ENCODE measurements at places on chromosomes 13 and 19.

GRCh38 chr19:50877338-50877737 lies 4.1 kb downstream of the KLK2 start:
- no peak for DNase-seq

GRCh38 chr19:6564393-6564792 lies 26.6 kb downstream of the CD70 start:
- DNase-seq, result no peak

- no peak for DNase-seq
These were observed 401.1 kb upstream of the SPRY2 start for GRCh38 chr13:80742033-80742432.

DNA sequence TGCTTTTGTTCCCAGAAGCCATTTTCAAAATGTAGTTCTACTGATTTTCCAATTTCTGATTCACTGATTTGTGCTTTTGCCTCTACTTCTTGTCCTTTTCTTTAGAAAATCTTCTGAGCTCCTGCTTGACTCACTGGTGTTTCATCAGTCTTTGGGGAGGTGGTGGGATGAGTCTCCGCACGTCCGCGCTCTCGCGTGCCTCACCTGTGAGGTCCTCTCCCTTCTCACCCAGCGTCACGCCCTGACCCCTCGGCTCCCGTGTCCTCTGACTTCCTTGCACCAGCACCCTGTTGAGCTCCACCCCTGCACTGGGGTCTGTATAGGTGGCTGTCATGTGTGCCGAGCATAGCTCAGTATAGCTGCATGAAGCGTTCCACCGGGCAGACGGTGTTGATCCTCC lies 52.7 kb upstream of the MCF2L start:
- no peak for DNase-seq

- no peak for DNase-seq
These were observed 15.4 kb upstream of the PRR19 start for GRCh38 chr19:42286349-42287016.

DNA sequence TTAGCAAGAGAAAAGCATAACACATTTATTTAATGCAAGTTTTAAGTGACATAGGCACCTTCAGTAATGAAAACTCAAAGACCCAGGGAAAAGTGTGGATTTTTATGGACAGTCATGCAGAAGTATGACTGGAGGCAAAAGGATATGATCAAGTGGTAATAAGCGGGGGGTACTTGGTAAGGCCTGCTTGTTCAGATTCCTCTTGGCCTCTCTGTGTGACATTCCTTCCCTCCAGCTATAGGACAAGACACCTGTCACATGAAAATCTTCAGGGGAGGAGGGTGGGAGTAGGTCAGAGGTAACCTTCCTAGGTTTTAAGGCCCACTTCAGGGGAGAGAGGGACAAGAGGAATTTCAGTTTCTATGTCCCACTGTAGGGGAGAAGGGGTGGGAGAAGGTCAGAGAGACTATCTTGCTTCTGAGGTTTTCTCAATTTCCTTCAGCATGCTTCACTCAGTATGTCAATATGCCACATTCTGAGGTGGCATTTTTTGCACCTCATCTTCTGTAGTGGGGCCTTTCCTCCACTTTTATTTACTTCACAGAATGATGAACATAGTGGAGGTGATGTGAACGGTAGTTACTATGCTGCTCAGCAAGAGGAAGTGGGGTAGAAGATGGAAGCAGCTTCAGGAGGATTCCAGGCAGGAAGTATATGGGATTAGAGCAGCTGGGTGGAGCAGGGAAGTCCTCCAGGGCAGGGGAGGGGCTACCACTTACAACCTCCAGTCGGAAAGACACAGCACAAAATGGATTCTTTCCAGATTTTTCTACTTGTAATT lies 73.2 kb upstream of the RFC3 start:
- no peak for DNase-seq

GRCh38 chr13:94389604-94390351 lies 89.7 kb downstream of the DCT start:
- no peak for DNase-seq

GRCh38 chr13:91399189-91400062 lies 1.0 kb downstream of the GPC5 start:
- DNase-seq, result no peak

- DNase-seq, result no peak
These were observed 1.2 kb upstream of the DCT start for GRCh38 chr13:94480672-94481145.

DNA sequence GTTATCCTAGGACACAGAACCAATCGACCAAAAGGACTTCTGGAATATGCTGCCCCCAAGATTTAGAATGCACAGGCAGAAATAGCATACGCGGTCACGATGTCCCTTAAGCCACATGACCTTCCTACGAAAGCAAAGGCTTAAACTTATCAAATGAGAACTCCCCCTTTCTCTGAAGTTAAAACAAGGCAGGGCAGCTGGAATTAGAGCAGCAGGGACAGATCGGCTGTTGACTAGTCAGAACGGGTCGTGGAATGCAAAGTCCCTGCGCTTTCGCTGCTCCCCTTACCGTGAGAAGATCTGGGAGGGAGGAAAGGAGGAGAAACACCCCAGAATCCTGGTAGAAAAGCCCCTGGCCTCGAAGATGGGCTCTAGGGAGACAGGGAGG lies 799 bp upstream of the USPL1 start:
- DNase-seq, result no peak

GRCh38 chr19:811506-812048 lies 10.2 kb downstream of the PLPPR3 start:
- no peak for DNase-seq

DNA sequence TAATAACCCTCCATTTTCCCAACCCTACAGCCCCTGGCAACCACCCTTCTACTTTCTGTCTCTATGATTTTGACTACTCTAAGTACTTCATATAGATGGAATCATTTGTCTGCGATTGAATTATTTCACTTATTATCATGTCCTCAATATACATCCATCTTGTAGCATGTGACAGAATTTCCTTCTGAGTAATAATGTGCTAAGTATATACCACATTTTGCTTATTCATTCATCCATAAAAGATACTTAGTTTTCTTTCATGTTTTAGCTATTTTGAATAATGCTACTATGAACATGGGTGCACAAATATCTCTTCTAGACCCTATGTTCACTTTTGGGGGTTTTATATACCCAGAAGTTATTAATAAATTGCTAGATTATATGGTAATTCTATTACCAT lies 17.4 kb upstream of the NDFIP2 start:
- no peak for DNase-seq

DNA sequence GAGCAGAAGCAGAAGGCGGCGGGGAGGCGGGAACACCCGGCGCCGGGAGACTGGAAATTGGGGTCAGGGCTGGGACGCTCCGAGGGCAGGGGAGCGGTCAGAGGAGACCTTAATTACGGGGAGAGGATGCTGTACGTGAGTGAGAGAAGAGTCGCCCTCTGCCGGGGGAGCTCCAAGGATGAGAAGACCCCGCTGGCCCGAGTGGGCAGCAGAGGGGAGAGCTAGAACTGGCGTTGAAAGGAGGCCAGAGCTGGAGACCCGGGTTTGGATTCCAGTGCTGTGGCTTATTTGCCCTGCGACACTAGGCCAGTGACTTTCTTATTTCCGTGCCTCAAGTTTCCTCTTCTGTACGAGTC lies 536 bp downstream of the FAM32A start:
- DNase-seq, result no peak

GRCh38 chr19:18021121-18021755 lies 13.3 kb downstream of the ARRDC2 start:
- DNase-seq, result no peak

DNA sequence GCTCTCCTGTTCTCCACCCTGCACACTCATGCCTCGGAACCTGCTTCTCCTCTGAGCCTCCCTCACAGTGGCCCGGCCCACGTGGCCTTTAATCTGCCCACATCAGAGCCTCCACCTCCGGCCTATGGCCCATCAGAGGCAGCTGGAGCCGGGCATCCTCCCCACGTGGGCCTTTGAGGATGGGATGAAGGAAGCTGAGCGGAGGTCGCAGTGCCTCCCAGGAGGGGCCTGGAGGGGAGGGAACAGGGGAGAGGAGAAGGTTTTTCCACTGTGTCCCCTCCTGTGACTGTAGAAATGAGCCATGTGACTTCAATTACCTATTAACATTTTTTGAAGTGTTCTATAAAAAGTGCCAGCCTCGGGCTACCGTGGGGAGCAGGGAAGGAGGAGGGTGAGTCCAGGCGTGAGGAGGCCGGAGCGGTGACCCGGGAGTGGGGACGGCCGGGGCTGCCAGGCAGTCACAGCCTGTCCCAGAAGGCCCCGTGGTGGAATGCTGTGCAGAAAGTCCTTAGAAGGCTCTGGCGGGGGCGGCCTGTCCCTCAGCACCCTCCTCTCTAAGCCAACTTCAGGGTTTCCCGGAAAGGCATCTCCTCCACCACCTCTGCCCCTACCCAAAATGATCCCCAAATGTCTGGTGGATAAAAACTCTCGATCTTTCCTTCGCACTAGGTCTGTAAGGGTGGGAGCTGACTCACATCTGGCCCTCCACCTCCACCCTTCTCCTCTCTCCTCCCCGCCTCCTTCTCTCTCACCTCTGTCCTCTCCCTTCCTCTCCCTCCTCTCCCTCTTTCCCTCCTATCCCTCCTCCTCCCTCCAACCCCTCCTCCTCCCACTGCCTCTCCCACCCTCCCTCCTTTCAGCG lies 24.8 kb upstream of the SLC1A5 start:
- DNase-seq, result no peak

DNA sequence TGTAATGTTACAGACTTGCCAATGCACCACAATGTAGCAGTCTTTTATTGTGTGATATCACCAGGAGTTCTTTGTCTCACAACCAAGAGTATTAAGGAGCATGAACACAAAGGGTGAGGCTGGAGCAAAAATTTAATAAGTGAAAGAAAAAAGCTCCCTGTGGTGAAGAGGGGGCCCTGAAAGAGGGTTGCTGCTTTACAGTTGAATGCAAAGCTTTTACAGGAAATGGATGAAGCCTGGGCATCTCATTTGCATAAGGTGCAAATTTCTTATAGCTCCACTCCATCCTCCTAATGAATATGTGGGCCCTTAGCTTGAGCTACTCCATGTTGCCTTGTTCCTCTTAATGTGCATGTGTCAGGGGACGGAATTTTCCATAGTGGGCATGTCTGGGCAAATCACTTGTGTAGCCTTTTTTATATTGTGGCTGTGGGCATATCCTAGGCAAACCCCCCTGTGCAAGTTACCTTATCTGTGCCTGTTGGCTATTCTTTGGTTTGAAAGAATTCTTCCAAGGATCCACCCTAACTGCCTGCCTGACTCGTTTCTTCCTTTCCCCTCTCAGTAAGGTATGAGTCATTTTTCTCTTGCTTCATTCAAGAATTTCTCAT lies 45.3 kb upstream of the TRPC4 start:
- DNase-seq, result no peak

GRCh38 chr13:47718556-47718955 lies 282.5 kb downstream of the SUCLA2 start:
- DNase-seq, result no peak

GRCh38 chr13:83295686-83296085 lies 586.6 kb downstream of the SLITRK1 start:
- no peak for DNase-seq

- no peak for DNase-seq
These were observed 65.8 kb downstream of the FREM2 start for GRCh38 chr13:38752686-38753085.

GRCh38 chr13:39998166-39998565 lies 342.7 kb downstream of the COG6 start:
- no peak for DNase-seq

DNA sequence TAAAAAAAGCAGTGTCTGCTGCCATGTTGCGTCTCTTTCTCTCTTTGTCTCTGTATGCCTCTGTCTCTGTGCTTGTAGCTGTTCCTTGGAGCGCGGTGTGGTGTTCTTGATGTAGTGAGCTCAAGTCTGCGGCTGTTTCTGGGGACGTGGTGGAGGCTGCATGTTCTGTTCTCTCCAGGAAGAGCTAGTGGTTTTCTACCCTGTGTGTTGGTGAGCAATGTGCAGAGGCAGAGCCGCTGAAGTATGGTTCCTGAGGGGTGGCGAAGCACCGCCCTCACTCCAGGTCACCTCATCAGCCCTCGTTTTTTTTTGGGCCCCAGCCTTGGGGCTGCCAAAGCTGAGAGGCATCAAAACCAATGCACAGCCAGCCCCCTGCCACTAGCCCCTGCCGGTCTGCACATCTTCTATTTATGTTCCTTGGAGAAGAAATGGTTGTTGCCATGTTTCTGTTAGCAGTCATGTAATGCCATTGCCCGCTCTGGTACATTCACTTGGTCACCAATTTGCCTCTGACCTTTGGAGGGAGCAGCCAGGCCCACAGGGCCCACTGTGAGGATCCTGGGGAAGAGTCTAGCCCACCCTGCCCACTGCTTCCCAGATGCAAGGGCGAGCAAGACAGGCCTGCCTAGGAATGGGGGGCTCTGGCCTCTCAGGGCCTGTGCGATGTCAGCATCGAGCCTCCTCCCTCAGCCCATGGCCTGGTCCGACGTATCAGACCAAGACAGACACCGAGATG lies 7.2 kb downstream of the HNRNPL start:
- DNase-seq, result no peak

- no peak for DNase-seq
These were observed 3.8 kb downstream of the CBY2 start for GRCh38 chr13:45705918-45706317.

DNA sequence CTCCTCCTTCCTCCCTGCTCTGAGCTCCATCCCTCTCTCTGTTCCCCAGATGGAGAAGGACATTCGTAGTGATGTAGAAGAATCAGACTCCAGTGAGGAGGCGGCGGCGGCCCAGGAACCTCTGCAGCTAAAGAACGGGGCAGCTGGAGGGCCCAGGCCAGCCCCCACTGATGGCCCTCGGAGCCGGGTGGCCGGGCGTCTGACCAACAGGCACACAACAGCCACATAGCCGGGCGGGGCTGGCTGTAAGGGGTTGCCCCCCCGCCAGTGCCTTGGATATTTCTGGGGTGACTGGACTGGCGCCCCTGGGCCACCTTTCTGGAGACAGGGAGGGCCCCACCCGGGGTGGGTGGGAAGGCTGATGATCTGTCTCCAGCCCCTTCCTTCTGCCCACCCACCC lies 46.3 kb downstream of the CD320 start:
- no peak for DNase-seq

GRCh38 chr13:110354715-110355473 lies 47.8 kb downstream of the COL4A2 start:
- no peak for DNase-seq

- no peak for DNase-seq
These were observed 47.7 kb upstream of the ALOX5AP start for GRCh38 chr13:30687601-30688000.

- no peak for DNase-seq
These were observed 23.5 kb downstream of the NKPD1 start for GRCh38 chr19:45137179-45137761.

DNA sequence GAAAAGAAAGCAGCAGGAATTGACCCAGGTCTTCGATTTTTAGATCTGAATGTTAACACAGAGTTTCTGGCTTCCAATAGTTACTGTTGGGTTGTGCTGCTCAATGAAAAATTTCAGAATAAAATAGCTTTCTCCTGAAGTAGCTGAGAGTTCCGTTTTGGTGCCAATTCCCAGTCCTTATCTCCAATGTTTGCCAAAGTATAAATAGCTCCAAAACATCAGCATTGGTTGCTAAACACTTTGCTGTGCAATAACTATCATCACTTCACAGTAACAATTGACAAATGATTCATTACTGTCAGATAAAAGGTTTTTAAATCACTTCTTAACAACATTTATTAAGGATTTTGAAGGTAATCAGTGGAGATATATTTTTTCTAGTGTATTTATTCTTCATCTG lies 446.0 kb downstream of the PCDH20 start:
- DNase-seq, result no peak
